ENCODE measurements at places on chromosomes 5 and 9.
A peak's percentile ranks its signal among the peaks of the same experiment; 100 is the strongest.

GRCh38 chr5:97383996-97384395 is 200.9 kb upstream of the RIOK2 start:
- DNase-seq, result no peak

GRCh38 chr9:72315089-72315509 is 49.9 kb downstream of the ZFAND5 start:
- no peak for DNase-seq

- DNase-seq, result no peak
These were observed 151.2 kb downstream of the TTC39B start for GRCh38 chr9:15155826-15156225.

GRCh38 chr5:39231705-39232525 is 12.6 kb upstream of the FYB1 start:
- DNase-seq, result no peak

GRCh38 chr9:121598965-121599871 is 52.2 kb upstream of the DAB2IP start:
- no peak for DNase-seq

DNA sequence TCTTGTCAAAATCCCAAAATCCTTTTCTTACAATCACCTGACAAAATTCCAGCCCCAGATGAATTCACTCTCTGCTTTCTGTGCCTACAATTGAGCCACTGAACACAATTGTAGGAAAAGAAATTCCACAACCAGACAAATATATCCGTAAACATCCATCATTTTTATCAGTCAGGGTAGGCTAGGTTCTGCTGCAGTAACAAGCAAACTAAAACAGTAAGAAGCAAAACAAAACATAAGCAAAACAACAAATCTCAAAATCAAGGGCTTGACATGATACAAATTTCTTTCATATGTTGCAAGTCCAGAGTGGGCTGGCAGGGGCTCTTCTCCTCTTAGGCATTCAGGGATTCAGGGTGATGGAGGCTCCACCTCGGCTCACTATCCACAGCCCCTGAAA is 114.2 kb upstream of the MAN2A1 start:
- DNase-seq, result no peak

DNA sequence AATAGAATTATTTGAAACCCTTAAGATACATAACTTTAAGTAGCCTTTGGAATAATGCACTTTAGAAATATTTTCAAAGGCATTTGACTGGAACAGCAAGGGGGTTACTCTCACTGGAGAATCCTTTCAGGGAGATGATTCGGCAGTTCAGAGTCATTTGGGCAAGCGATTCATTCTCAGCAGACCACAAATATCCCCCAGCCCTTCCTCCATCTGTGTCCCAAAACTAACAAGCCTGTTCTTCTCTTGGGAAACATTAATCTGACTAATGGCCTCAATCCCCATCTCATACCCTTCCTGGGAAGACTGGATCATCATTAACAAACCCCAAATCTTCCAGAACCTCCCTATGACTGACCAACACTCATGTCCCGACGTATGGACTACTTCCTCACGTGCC is 65.8 kb upstream of the S1PR3 start:
- no peak for DNase-seq

DNA sequence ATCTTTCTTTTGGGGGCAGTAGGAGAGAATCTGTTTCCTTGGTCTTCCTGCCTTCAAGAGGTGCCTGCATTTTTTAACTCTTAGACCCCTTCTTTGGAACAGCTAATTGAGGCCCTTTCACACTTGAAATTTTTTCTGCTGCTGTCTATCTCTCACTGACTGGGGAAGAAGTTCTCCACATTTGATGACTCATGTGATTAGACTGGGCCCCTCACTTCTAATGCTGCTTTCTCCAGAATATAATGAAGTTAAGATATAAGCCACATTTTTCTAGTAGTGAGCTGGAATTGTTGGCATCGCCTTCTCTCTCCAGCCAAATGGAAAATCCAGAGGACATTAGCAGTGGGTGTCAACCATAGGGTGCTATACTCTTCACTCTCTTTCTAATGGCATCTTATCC is 12.4 kb downstream of the ZNF474 start:
- DNase-seq, result no peak

DNA sequence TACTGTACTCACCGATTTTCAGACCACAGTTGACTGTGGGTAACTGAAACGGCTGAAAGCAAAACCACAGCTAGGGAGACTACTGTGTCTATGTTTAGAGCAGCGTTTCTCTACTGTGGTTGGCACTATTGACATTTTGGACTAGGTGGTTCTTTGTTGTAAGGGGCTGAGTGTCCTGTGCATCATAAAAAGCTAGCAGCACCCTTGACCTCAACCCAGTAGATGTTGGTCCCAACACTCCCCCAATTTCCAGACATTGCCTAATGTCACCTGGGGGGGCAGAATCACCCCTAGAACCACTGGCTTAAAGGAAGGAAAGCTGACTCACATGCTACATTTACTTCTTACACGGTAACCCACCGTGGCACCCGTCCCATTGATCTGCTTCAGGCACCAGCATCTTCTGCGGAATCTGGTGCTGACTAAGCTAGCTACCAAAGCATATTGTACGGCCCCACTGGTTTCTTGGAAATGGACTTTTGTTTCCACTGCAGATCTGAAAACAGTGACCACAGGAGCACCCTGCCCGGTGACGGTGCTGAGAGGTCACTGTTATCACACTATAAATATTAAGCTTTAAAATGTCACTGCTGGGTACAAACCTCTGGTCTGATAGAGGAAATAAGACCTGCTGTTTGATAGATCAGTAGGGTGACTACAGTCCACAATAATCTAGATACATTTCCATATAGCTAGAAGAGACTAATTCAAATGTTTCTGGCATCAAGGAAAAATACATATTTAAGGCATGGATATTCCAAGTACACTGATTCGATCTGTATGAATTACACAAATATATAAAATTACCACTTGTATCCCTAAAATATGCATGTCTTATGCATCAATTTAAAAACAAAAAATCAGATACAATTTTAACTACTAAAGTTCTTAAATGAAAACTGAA is 151.4 kb downstream of the HSD17B3 start:
- DNase-seq, result peak; percentile 57

All from activated naive CD4-positive, alpha-beta T cell treated with anti-CD3 and anti-CD28 coated beads, Interleukin-2, amount 10 ng/mL, durations not matched to agents 7 days and 5 days (primary cell).